HFFc6 (cell line): ENCODE measurements at places on chromosomes 3 and 15.

DNA sequence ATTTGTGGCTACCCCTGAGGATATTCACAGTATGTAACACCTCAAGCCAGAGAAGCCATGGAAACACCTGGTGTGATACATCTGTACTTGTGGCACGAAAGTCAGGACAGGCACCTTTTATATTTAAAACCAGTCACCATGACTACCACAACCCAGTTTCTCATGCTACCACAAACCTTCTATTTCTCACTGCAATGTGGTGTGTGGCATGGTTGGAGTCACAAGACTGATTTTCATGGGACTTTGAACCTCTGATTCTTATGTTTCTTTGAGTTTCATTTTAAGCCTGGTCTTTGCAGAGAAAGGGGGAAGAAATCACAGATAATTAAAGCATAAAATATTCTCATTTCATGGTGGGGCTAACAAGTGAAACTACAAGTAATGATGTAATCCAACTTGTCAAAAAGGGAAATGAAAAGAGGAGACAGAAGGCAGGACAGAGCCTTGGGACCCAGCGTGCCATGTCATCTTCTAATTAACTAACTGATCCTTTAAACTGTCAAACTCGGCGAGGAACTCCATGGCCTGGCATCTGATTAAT lies 175.9 kb downstream of the PDZRN3 start:
- DNase-seq, result no peak

- no peak for DNase-seq
Observed at GRCh38 chr15:59026207-59026606, 38.7 kb downstream of the RNF111 start.

DNA sequence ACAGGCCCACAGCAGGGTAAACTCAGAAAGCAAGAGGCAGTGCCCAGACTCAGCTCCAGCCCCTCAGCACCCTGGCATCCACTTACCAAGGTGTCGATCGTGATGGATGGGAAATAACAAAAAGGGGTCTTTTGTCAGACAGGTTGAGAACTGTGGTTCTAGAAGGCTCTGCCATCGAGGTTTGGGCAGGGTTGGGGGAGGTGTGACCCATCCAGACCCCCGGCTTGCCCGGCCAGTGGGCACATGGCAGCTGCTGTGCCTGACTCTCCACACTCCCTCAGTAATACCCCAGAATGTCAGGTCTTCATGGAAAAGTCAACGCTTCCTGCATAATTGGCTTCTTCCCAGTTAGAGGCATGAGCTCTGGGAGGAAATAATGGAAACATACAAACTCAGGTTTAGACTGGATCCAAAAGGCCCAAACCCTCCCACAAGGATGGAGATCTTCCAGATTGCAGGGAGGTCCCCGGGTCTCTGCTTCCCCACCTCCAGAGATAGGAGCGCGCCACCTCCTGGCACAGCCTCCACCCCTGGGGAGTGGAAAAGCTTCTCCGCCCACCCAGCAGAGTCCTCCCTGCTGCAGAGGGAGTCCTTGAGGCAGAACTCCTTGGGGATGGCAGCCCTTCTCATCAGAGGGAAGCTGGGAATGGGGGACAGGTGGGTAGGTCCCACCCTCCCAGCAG lies 149.8 kb upstream of the IQSEC1 start:
- no peak for DNase-seq

- DNase-seq, result no peak
Observed at GRCh38 chr3:127150513-127151250, 42.2 kb upstream of the PRR23E start.
